Transverse colon (tissue), 4 donors: ENCODE measurements at places on chromosomes 16 and 17.
A peak's percentile ranks its signal among the peaks of the same experiment; 100 is the strongest.

DNA sequence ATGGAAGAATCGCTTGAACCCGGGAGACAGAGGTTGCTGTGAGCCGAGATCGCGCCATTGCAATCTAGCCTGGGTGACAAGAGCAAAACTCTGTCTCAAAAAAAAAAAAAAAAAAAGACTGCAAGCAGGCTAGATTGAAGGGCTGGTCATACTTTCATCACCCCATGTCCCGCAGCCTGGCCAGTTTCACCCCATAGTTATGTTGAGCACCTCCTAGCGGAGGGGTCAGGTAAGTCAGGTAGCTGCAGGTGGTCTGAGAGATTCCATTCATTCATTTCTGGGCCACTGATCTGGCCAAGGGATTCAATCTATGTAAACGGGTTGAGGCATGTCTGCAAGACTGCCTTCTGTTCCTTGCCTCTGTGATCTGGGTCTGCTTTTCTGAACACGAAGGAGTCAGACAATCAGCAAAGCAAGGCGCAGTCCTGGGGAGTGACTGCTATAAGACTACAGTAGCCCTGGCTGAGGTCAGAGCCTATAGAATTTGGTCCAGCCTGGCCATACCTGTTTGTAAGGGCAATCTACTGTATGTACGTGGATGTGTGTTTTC, 23.6 kb upstream of the BPTF start:
- DNase-seq: no peak

DNA sequence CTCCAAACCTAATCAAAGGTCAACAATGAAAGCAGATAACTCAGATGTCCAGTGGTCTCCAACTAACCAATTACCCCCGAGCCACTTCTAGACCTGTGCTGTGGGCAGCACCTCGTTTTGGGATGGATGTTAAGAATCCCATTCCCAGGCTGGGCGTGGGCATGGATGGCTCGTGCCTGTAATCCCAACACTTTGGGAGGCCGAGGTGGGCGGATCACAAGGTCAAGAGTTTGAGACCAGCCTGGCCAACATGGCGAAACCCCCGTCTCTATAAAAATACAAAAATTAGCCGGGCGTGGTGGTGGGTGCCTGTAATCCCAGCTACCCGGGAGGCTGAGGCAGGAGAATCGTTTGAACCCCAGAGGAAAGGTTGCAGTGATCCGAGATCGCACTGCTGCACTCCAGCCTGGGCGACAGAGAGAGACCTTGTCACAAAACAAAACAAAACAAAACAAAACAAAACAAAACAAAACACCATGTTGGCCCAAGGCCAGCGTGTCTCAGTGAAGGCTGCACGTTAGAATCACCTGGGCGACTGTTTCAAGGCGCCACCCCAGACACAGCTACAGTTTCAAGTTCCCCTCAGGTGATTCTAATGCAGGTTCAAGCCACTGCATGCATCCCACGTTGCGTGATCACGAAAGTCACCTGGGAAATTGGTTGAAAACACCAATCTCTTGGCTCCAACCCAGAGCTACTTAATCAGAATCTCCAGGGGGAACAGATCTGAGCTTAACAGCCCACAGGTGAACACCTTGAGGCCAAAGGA, 21.3 kb downstream of the COX4I1 start:
- no peak for DNase-seq

GRCh38 chr17:49450735-49451134, 36.1 kb upstream of the PHB1 start:
- DNase-seq: no peak

GRCh38 chr17:6455321-6455705, 11.1 kb downstream of the PIMREG start:
- DNase-seq: peak; percentile 62

- DNase-seq: no peak
Observed at GRCh38 chr16:15425861-15426260, 8.5 kb upstream of the BMERB1 start.

DNA sequence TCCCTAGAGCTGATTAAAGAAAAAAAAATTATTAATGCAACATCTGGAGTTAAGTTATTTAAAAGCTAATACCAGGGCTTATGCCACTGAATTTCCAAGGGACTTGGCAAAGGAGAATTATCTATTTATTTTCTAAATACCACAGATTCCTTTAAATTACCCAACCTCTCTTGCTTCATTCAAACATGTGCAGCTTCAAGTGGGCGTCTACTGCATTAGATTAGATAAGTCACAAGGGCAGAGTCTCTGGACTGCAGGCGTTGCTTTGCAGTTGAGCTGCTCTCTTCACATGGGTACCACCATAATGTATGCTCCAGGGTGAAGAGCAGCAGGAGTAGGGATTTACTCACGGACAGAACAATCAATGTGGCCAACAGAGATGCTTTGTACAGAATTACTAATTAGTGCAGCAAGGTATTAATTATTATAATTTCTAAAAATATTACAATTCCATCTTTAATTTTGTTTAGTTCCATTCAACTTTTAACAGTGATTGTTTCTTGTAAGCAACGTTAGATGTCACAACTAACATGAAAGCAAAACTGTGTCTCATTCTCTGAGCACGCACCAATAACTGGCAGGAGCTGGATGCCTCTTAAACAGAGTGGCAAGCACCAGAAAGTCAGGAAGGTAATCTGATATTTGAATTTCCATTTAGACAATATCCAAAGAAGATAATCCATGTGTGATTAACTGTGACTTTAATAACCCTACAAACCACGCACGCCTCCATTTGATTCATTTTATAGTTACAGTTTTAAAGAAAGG, 214.2 kb downstream of the STX8 start:
- no peak for DNase-seq

GRCh38 chr16:3127745-3128144, 7.1 kb upstream of the ZNF213 start:
- no peak for DNase-seq
